H7 (cell line): ENCODE measurements at places on chromosomes 13 and 19.

DNA sequence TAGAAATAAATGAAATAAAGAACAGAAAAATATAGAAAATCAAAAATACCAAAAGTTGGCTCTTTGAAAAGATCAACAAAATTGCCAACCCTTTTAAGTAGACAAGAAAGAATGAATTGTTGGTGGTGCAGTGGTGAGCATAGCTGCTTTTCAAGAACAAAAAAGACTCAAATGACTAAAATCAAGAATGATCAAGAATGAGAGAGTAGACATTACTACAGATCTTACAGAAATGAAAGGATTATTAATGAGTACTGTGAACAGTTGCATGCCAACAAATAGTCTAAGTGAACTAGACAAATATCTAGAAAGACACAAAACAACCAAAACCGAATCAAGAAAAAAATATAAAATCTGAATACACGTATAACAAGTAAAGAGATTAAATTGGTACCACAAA lies 53.9 kb downstream of the FNDC3A start:
- DNase-seq, result no peak

- DNase-seq, result peak; percentile 64
Measured at GRCh38 chr19:4969772-4970531, 1.0 kb downstream of the KDM4B start.

- no peak for DNase-seq
Measured at GRCh38 chr19:49229416-49229815, 71.8 kb downstream of the TRPM4 start.

DNA sequence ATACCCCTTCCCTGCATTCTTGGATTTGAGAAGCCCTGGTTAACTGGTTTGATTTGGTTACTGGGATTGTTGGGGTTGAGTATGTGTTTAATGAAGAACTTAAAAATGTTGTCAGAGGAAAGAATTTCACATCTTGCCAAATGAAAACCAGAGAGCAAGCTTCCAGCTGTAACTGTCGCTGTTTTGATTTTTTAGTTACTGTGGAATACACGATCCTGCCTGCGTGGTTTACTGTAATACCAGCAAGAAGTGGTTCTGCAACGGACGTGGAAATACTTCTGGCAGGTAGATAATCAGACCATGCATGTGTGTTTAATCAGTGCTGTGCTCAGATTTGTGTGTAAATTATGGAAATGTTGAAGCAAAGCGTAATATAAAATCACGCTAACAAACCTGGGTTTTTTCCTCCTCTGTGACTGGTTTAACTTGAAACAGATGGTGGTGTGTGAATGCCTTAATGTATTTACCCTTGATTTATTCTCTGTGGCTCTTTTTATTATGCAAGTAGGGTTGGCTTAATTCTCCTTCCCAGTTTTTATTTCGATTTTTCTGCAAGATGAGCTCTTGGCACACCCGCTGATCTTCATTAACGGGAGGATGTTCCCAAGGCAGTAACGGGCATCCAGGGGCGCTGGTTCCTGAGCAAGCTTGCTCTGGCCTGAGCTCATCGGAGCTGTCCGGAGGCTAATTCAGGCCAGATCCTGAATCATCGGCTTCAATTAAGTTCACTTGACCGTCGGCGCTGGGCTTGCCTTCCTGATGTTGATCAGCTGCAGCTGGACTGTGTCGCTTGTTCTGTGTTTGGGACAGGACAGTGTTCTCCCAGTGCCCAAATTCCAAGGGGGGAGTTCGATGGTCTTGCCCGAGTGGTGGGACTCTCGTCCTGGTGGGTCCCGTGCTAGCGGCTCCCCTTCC lies 16.0 kb downstream of the UPF1 start:
- DNase-seq, result no peak

GRCh38 chr13:76523740-76524340 lies 362.4 kb downstream of the KCTD12 start:
- DNase-seq, result no peak

GRCh38 chr19:47680858-47681332 lies 32.3 kb upstream of the EHD2 start:
- DNase-seq, result no peak

GRCh38 chr19:498977-499623 lies 2.8 kb downstream of the MADCAM1 start:
- DNase-seq, result no peak

- no peak for DNase-seq
Measured at GRCh38 chr13:89609318-89609717, 1738.2 kb upstream of the MIR17HG start.

DNA sequence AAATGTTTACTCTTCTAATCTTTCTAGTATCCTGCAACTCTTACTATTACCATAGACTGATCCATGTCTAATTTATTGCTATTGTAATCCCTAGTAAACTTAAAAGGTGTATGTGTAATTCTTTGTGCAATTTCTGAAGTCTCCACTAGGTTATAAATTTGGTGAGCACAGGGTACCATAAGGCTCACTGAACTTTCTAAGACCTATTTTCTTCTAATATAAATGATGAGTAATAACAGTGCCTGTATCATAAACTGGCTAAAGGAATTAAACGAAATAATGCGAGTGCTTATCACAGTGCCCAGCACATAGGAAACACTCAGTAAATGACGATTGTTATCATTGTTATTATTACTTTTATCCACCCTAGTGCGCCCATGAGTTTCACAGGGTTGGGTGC lies 119.1 kb downstream of the KLF12 start:
- no peak for DNase-seq

- DNase-seq, result peak; percentile 99
Measured at GRCh38 chr19:45677351-45678230, 9.6 kb downstream of the GIPR start.

GRCh38 chr13:110419946-110420345 lies 112.9 kb downstream of the COL4A2 start:
- DNase-seq, result no peak

DNA sequence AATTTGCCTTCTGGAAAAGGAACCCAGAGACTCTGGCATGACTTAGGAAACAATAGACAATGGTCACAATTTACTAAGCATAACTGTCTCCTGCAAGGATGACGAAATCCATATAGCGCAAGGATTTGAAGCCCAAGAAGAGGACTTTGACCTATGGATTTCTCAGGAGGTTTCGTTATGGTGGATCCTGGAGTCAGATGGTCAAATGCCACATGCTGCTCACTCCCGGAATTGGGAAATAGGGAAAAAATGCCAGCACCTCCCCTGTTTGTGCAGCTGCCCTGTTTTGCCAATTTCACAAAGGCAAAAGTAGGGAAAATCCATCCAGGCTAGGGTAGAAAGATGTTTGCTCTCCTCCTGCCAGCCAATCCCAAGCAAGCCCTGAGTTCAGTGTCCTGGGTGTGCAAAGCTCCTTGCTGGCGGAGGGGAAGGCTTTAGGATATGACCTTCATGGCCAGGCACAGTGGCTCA lies 23.4 kb downstream of the RDH8 start:
- DNase-seq, result no peak

DNA sequence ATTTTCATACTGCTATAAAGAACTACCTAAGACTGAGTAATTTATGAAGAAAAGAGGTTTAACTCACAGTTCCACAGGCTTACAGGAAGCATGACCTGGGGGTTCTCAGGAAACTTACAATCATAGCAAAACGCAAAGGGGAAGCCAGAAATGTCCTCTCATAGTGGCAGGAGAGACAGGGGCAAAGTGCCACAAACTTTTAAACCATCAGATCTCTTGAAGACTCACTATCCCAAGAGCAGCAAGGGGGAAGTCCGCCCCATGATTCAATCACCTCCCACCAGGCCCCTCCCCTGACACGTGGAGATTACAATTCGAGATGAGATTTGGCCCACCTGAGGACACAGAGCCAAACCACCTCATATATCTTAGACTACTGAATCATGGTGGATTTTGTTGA lies 198.7 kb downstream of the KCTD12 start:
- no peak for DNase-seq

- DNase-seq, result peak; percentile 74
Measured at GRCh38 chr13:106534639-106535551, 567 bp downstream of the EFNB2 start.

GRCh38 chr13:41267106-41267505 lies 3.7 kb upstream of the MTRF1 start:
- no peak for DNase-seq

GRCh38 chr19:3186891-3187661 lies 1.3 kb downstream of the NCLN start:
- DNase-seq, result peak; percentile 51

DNA sequence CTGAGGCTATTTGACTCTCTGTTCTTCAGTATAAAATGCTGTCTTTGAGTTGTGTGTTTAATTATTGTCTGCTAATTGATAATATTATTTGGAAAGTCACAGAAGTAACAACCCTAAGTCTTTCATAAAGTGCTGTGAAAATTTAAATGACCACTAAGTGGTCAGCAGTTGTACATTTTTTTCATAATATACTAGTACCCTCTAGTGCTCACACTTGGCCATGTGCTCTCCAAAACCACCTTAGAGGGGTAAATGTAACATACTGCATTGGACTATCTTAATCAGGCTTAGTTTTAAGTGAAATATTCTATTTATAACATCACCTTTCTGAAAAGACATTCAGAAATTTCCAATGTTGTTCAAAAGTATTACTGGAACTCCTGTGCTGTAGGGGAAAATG lies 745.3 kb downstream of the GPC5 start:
- no peak for DNase-seq
